Daoy (cell line): ENCODE measurements at places on chromosomes 13 and 19.

GRCh38 chr19:5627395-5627904 lies 4.6 kb downstream of the SAFB start:
- DNase-seq = no peak

GRCh38 chr19:7505682-7506384 lies 10.1 kb upstream of the ZNF358 start:
- no peak for DNase-seq

DNA sequence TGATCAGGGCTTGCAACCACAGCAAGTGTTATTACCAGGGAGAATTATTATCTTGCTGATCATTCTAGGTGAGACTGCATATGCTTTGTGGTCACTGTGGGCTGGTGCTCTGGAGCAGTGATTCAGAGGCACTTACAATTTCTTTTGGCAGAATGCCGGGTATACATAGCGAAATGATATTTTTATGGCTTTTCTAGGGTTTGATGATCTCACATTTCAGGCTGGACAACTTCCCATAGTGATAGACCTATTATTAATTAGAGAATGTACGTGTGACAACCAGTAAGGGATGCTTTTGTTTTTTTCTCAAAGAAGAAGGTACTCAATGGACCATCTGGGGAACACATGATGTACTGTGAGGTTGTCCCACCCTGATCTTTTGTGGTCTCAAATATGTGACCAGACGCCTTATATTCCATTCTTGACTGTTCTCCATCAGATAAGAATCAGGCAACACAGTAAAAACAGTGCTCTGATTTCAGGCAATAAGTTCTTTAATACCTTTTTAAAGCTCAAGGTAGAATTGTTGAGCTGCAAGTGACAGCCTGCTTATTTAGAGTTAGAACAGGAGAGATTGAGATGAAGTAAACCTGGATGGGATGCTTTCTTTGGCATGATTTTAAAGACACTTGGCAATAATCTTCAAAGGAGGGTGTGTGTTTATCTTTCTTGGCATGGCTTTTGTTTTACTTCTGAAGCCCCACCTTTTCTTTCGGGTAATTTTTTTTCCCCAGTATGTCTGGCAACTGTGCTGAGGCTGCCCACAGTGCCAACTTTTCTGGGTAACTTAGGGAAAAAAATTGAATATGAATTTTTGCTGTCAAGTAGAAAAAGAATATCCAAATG lies 27.4 kb upstream of the SCEL start:
- DNase-seq = peak; percentile 85

GRCh38 chr19:49642492-49643035 lies 555 bp downstream of the SCAF1 start:
- no peak for DNase-seq

GRCh38 chr19:50490411-50490811 lies 13.8 kb upstream of the GARIN5A start:
- DNase-seq = no peak

DNA sequence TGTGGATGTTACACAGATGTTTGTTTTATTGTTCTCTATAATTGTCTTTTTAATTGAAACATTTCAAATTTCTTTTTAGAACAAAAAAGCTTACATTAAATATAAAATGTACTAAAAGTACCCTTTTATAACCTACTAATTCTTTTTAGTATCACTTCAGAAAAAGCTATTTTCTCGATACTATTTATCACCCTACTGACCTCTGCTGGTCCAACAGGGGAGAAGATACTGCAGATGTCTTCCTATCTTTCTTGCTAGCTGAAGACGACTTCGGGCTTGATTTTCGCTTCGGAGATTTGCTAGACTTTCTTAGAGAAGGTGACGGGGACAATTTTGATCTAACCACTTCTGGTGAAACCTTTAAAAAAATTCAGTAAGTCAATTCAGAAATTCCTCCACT lies 42.4 kb downstream of the ZC3H13 start:
- DNase-seq = no peak
